Left ventricle myocardium superior (tissue), 1 donor: ENCODE measurements at places on chromosomes 1 and 21. TPM values are rescaled to one million over a fixed set of nuclear protein-coding genes. Genes with fewer than 3 reads are reported as not detected.

Gene TESK2
- total RNA-seq = 1.9 TPM

Gene LHX8
- total RNA-seq = not detected

Gene MFN2
- 688 TPM for total RNA-seq

Gene FCAMR
- total RNA-seq = not detected

Gene NT5C1A
- total RNA-seq = 39.6 TPM

Gene CDC42BPA
- 37.4 TPM for total RNA-seq

Gene TNFAIP8L2
- total RNA-seq = 1.4 TPM
